ENCODE measurements at places on chromosomes 4 and X.

DNA sequence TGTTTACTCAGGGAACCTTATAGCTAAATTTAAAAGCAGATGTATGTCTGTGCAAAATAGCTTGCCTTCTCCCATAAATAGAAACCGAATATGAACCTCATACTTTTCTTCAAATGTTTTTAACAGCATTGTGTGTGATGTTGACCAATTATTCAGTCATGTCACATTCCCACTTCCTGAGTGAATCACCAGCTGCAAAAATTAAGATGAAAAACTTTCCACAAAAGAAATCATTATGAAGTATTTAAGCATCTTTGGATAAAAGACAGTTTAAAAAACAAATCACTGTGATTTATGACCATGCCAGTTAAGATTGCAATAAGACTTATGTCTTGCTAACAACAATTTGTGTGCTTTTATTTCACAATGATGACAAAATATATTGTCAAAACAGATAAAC lies 220.1 kb downstream of the PDGFC start:
- H3K36me3 ChIP-seq: no peaks in the 10 kb centered on the region
- H3K4me1 ChIP-seq: no peaks in the 10 kb centered on the region
- no peak overlapping the region for H3K27ac ChIP-seq
- H3K4me3 ChIP-seq: no peak overlapping the region
- no peaks in the 10 kb centered on the region for H3K27me3 ChIP-seq

DNA sequence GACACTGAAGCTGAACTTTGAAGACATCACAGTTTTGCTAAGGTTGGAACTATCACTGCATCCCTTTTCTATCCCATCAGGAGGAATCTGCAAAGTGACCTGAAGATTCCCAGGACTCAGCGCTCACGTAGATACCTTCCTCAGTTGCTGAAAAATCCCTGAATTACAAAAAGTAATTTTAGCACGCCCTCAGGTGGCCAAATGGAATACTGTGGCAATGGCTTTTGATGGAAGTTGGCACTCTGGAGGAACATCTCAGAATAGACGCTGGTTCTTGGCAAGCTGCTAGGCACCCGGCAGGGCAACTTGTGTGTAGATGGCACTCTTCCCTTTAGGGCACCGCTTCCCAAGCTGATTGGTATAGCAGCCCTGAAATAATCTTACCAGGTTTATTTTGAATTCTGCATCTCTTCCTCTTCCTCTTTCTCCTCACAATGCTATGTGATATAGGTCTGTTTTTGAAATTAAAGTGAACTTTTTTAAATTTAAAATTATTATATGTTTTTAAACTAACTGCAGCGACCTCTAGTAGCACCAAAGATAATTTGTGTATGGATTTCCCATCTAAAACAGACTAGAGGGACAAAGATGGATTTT lies 16.3 kb upstream of the ESX1 start:
- no peak for DNase-seq
- H3K27ac ChIP-seq: no peak overlapping the region
- no peaks in the 10 kb centered on the region for H3K36me3 ChIP-seq
- H3K4me1 ChIP-seq: peaks cover 3% of the 10 kb centered on the region
- no peak overlapping the region for H3K4me3 ChIP-seq

DNA sequence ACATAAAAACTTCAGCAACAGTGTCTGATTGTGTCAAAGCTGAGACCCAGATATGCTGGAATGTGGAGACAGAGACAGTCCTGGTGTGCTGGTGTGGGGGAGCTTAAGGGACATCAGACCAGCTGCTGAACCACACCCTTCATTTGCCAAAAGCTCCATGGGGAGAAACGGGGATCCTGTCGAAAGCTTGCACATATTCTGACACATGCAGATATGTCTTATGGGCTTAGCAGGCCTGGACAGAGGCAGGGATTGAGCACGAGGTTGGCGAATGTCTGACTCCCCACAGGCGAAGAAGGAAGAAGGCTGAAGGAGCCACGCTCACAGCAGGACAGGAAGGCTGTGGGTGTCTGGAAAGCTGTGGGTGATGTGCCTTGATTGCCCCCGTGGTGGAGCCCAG lies 72.1 kb upstream of the ACSL1 start:
- no peaks in the 10 kb centered on the region for H3K4me1 ChIP-seq
- no peak overlapping the region for H3K27ac ChIP-seq
- no peaks in the 10 kb centered on the region for H3K36me3 ChIP-seq
- no peak for DNase-seq
- H3K27me3 ChIP-seq: peaks cover 12% of the 10 kb centered on the region

DNA sequence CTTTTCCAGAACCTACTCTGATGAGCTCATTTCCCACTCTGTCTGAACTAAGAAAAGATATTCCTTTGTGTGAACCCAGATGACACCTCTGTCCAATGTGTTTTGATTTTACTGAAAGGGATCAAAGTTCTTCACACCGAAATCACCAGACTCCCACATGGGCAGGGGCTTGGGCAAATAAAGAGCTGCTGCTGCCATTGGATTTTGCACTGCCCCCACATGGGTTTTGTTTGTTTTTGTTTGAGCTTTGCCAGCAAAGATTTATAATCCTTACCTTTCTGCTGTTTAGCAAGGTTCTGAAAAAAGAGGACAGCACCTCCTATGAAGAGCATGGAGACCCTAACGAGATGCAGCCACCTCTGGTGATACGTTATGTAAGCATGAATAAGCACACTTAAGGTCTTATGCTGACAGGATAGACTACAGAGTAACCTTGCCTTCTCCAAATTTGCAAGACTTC lies 44.3 kb downstream of the HSD17B13 start:
- H3K27ac ChIP-seq: no peak overlapping the region
- no peak overlapping the region for H3K4me3 ChIP-seq
- H3K4me1 ChIP-seq: no peaks in the 10 kb centered on the region
- no peaks in the 10 kb centered on the region for H3K27me3 ChIP-seq

GRCh38 chr4:146333187-146333894 lies 119.0 kb downstream of the REELD1 start:
- no peak overlapping the region for H3K27ac ChIP-seq
- no peak overlapping the region for H3K4me3 ChIP-seq
- H3K27me3 ChIP-seq: no peaks in the 10 kb centered on the region

- no peak overlapping the region for H3K27ac ChIP-seq
- peaks cover 2% of the 10 kb centered on the region for H3K4me1 ChIP-seq
- H3K27me3 ChIP-seq: peaks cover 2% of the 10 kb centered on the region
- DNase-seq: no peak
- no peak overlapping the region for H3K4me3 ChIP-seq
- H3K36me3 ChIP-seq: no peaks in the 10 kb centered on the region
These were observed 18.3 kb downstream of the BLOC1S4 start for GRCh38 chr4:6734165-6734786.

DNA sequence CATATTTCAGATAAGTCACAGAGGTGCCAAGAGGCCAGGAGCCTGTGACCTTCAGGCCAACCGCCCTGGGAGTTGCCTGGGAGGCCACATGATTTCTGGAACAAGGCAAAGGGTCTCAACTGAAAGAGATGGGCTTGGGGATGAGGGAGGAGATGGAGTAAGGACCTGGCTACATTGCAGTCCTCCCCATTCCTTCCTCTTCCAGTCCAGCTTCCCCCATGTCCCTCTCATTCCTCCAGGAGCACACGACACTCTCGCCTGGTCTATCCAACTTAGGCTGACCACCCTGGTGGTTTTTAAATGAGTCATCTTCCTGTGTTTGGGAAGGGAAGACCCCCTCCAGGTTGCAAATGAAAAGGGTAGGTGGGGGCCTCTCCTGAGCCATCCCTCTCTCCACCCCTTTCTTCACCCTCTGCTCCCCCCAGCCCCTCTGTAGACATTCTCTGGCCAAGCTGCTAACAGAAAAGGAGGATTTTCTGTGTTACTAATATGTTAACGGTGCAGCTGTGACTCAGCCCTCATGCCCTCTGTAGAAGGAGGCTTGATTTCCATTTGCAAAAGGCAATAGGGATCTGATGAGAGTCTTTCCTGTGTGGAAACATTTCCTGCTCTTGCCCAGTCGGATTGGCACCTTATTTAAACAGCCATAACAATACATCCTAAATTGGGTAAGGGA lies 79.2 kb downstream of the RTL5 start:
- H3K27ac ChIP-seq: no peak overlapping the region
- no peaks in the 10 kb centered on the region for H3K4me1 ChIP-seq
- no peaks in the 10 kb centered on the region for H3K36me3 ChIP-seq

GRCh38 chrX:123695242-123695641 lies 37.6 kb downstream of the THOC2 start:
- H3K4me3 ChIP-seq: no peak overlapping the region
- peaks cover 22% of the 10 kb centered on the region for H3K36me3 ChIP-seq
- no peak overlapping the region for H3K27ac ChIP-seq
- DNase-seq: no peak
- no peaks in the 10 kb centered on the region for H3K4me1 ChIP-seq
- no peaks in the 10 kb centered on the region for H3K27me3 ChIP-seq

GRCh38 chr4:158090323-158090722 lies 82.5 kb downstream of the GASK1B start:
- H3K27ac ChIP-seq: no peak overlapping the region
- H3K4me3 ChIP-seq: no peak overlapping the region
- H3K36me3 ChIP-seq: no peaks in the 10 kb centered on the region
- H3K4me1 ChIP-seq: no peaks in the 10 kb centered on the region
- H3K27me3 ChIP-seq: no peaks in the 10 kb centered on the region
- no peak for DNase-seq

DNA sequence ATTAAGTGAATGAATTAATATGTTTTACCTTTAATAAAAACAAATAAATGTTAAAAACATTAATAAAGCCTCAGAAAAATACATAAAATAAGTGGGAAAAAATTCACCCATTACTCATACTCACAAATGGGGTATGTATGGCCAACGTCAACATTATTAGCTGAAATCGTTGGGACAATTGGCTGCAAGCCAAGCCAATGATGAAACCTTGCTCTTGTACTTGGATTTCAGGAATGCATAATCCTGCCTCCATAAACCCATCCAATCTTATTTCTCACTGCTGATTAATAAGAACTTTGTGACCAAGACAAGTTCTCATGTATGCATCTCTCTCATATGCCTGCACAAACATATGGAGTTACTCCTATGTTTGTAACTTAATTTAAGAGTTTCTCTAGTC lies 35.3 kb upstream of the ADAMTS3 start:
- no peak for DNase-seq
- H3K27me3 ChIP-seq: no peaks in the 10 kb centered on the region
- H3K27ac ChIP-seq: no peak overlapping the region
- H3K4me3 ChIP-seq: no peak overlapping the region
- no peaks in the 10 kb centered on the region for H3K4me1 ChIP-seq

GRCh38 chrX:151679798-151680402 lies 15.4 kb upstream of the PRRG3 start:
- no peak overlapping the region for H3K27ac ChIP-seq
- no peak for DNase-seq
- H3K36me3 ChIP-seq: no peaks in the 10 kb centered on the region

- H3K4me1 ChIP-seq: peaks cover 32% of the 10 kb centered on the region
- H3K27me3 ChIP-seq: no peaks in the 10 kb centered on the region
- H3K27ac ChIP-seq: peak overlapping the region; percentile 7
- no peak overlapping the region for H3K4me3 ChIP-seq
- peaks cover 8% of the 10 kb centered on the region for H3K36me3 ChIP-seq
These were observed 31.5 kb upstream of the PTTG2 start for GRCh38 chr4:37928426-37929416.

- H3K27ac ChIP-seq: no peak overlapping the region
- DNase-seq: peak; percentile 28
- peaks cover 9% of the 10 kb centered on the region for H3K4me1 ChIP-seq
- no peaks in the 10 kb centered on the region for H3K27me3 ChIP-seq
These were observed 288.5 kb upstream of the ZCCHC13 start for GRCh38 chrX:74015379-74016019.

DNA sequence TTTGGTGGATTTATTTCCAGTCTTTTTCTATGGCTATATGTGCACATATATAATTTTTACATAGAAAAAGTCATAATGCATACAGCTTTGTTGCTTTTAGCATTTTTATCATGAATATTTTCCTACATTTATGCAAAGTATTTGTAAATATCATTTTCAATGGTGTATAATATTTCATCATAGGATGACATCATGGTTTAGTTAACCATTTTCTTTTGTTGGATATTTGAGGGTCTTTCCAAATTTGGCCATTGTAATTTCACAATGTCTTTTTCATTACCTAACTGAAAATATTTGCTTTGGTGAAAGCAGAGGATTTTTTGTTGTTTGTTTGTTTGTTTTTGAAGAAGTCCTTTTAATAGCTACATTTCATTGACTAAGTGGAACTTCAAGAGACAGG lies 31.0 kb downstream of the PAK3 start:
- peaks cover 34% of the 10 kb centered on the region for H3K4me1 ChIP-seq
- no peaks in the 10 kb centered on the region for H3K27me3 ChIP-seq
- H3K4me3 ChIP-seq: no peak overlapping the region
- H3K27ac ChIP-seq: no peak overlapping the region
- no peaks in the 10 kb centered on the region for H3K36me3 ChIP-seq

- H3K4me3 ChIP-seq: no peak overlapping the region
- no peak overlapping the region for H3K27ac ChIP-seq
- no peaks in the 10 kb centered on the region for H3K27me3 ChIP-seq
- H3K4me1 ChIP-seq: no peaks in the 10 kb centered on the region
These were observed 76.0 kb upstream of the DDX60 start for GRCh38 chr4:168394556-168394955.

- DNase-seq: no peak
- no peak overlapping the region for H3K4me3 ChIP-seq
- no peak overlapping the region for H3K27ac ChIP-seq
These were observed 179.4 kb upstream of the CASK start for GRCh38 chrX:42102586-42103282.

GRCh38 chrX:142204522-142205433 lies at the start of gene MAGEC2:
Gene MAGEC2, minus strand, starts transcription at chrX:142205290. Its CDS starts 1,303 bp downstream, at chrX:142203987.
- H3K27ac ChIP-seq: no peak within 1 kb of the TSS
- H3K36me3 ChIP-seq: no peaks in the 10 kb centered on the region
- H3K27me3 ChIP-seq: no peaks in the 10 kb centered on the region
- no peaks in the 10 kb centered on the region for H3K4me1 ChIP-seq

GRCh38 chr4:117560329-117560728 lies 474.0 kb upstream of the NDST3 start:
- no peak overlapping the region for H3K4me3 ChIP-seq
- no peaks in the 10 kb centered on the region for H3K27me3 ChIP-seq
- H3K4me1 ChIP-seq: no peaks in the 10 kb centered on the region
- no peak for DNase-seq

DNA sequence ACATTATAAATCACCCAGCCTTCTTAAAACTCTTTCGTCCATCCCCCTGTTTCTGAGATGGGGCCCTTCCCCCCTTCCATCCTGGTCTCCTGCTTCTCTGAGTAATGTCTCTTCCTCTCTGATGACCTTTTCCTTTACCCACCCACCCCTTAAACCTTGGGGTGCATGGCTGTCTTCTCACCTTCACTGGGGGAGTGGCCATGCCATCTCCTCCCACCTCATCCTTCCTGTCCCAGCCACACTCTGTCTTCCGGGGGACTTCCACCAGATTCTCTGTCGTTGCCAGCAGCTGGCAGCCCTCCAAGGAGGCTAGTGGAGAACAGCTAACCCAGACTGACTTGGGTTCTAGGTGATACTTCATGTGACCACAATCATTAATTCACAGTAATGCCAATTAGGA lies 83.2 kb upstream of the SCML1 start:
- peaks cover 7% of the 10 kb centered on the region for H3K27me3 ChIP-seq
- H3K4me3 ChIP-seq: no peak overlapping the region
- peaks cover 18% of the 10 kb centered on the region for H3K4me1 ChIP-seq
- DNase-seq: peak; percentile 8
- peak overlapping the region; percentile 80 for H3K27ac ChIP-seq

GRCh38 chr4:62771983-62772557 lies 1571.9 kb downstream of the ADGRL3 start:
- no peaks in the 10 kb centered on the region for H3K27me3 ChIP-seq
- H3K27ac ChIP-seq: no peak overlapping the region
- H3K4me3 ChIP-seq: no peak overlapping the region

GRCh38 chr4:74543231-74543781 lies 98.4 kb downstream of the AREG start:
- no peak overlapping the region for H3K27ac ChIP-seq
- peaks cover 9% of the 10 kb centered on the region for H3K27me3 ChIP-seq
- H3K36me3 ChIP-seq: no peaks in the 10 kb centered on the region
- peaks cover 8% of the 10 kb centered on the region for H3K4me1 ChIP-seq
- no peak overlapping the region for H3K4me3 ChIP-seq
